ENCODE measurements at places on chromosomes 1 and 21.

GRCh38 chr1:109850827-109851226 lies 59.8 kb upstream of the CSF1 start:
- no peak for DNase-seq

DNA sequence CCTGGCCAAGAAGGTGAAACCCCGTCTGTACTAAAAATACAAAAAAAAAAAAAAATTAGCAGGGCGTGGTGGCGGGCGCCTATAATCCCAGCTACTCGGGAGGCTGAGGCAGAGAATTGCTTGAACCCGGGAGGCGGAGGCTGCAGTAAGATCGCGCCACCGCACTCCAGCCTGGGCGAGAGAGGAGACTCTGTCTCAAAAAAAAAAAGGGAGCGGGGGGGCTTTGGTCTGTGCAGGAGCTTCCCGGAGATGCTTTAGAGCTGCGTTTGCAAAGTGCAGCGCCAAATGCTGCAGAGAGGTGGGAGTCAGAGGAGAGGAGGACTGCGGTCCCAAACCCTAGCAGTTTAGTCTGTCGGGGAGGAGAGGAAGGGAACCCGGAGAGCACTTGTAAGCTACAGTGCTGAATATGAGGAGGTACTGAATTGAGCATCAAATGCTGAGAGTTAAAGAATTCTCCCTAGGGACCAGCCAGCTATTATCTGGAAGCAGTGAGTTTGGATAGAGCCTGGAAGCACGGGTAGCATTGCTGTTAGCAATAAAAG lies 569 bp downstream of the FALEC start:
- DNase-seq = peak; percentile 41

- DNase-seq = no peak
These were observed 10.0 kb downstream of the C2CD2 start for GRCh38 chr21:41943851-41944250.

- no peak for DNase-seq
These were observed 859 bp upstream of the ANGPTL1 start for GRCh38 chr1:178871551-178872320.

DNA sequence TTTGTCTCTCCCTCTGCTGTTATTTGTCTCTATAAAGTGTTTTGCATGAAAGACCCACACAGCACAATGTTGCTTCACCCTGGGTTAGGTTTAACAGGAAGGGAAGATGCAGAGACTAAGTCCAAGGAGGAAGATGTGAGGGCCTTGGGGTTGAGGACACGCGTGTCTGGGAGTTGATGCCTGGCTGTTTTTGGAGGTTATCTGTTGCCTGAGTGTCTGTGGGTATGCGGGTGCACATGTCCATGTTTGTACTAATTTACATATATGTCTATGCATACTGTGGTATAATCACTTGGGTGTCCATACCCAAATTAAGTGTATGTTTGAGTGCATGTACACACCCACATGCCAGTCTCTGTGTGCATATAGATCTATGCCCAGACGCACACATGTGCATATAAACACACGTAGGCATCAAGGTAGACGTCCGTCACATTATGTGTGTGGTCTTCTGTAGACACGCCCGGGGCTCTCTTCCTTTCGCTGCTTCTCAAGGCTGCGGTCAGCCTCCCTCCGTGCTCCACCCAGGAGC lies 962 bp upstream of the MAN1C1 start:
- DNase-seq = no peak

DNA sequence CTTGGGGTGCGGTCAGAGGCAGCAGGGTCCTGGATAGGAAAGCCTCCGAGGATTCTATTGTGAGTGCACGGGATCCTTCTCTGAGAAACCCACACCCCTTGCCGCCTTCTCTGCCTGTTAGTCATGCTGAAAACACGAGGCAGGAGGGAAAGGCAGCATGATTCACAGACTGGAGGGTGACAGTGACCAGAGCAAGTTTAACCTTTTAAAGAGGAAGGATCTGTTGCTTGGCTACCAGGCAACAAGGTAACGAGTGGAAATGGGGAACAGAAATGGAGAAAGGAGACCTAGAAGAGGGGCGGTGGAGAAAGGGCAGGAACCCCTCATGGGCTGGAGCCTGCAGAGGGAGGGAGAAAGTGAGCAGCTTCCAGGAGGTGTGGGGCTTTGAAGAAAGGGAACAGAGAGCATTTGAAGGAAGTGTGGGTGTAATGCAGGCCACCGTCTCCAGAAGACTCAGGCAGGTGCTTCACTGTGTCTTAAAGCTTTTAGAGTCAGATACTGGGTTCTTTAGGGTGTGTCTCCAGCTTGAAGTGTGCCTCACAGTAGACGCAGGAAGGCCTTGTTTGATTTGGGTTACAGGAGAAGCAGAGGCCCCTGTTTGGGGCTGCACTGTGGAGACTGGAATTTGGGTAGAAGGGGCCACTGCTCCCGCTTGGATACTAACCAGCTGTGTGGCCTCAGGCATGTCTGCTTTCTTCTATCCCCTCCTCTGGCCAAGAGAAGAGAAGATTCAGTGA lies 19.1 kb downstream of the OPTC start:
- DNase-seq = peak; percentile 56

DNA sequence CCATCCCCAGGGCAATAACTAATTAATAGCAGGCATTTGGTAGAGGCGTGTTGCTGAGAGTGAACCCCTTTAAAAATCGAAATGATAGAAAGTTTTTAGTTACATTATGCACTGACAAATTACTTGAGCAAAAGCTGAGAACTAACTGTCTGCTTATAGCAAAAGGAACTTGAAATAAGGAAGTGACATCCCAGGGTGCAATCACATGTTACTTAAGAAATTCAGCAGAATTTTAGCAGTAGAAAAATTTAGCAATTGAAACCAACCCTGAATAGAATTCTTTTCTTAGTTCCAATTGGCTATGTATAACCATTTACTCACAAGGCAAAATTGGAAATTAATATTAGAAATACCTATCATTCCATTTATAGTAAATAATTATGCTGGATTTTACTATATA lies 139.5 kb upstream of the SAMSN1 start:
- no peak for DNase-seq

Data from thymus (tissue), 14 donors.